ENCODE measurements at places on chromosomes 2 and 18.

DNA sequence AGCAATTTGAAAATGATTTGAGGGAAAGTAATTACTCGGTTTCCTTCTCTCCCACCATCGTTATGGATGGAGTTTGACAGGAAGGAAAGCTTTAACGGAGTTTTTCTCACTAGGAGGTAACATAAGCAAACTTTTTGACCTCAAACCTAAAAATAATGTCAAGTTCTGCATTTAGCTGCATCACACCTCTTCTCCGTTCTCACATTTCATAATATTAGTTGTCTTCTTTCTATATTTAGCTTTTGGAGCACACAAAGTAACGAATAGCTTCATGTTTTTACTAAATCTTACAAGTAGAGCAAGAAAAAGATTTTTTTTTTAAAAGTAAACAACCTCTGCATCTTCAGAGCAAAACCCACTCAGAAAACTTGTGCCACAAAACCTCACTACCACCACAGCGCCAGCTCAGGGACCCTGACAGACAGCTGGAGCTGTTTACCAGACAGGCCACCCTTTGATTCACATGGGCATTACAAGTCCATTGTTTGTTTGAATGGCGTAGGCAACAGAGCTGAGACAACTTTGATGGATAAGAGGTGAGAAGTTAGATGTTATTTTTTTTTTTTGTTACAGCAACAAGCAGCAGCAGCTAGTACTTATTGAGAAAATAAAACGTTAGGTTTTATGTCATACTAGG lies 21.9 kb upstream of the ICOS start:
- DNase-seq = peak; percentile 20

GRCh38 chr18:903701-904100 lies 970 bp upstream of the ADCYAP1 start:
- DNase-seq = peak; percentile 34

GRCh38 chr2:202036601-202037037 lies 3.0 kb downstream of the FZD7 start:
- DNase-seq = no peak

- peak; percentile 4 for DNase-seq
Measured at GRCh38 chr2:23107327-23107941, 277.5 kb upstream of the KLHL29 start.

GRCh38 chr2:168157926-168158325 lies 89.5 kb downstream of the STK39 start:
- DNase-seq = no peak

DNA sequence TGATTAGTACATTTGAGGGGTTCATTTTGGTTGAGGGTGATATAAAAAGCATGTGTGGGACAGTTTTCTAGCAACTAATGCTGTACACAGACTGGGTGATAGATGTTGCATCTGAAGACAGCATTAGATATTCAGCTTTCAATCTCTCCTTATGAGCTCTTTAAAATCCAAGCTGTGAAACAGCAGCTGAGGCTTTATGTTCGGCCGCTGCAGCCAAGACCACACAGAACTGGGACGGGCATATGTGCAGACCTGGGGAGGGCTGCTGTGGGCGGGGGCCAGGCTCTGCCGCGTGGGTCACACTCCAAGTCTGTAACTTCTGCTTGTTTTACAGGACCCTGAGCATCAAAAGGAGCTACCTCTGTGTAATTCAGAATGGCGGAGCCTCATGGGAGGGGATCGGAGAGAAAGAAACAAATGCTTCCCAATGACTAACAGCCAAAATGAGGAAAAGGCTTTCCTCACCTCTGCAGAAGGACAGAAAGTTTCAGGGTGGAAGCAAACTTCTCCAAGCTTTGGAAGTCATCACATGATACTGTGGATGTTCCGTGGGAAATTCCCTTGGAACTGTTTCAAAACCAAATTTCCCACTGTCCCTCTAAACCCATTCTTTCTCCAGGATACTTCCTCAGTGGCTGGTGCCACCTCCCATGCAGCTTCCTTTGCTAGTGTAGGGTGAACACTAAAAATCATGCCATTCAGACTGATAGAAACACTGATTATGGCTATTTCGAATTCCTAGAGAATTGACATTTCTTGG lies 711.9 kb upstream of the ID2 start:
- DNase-seq = no peak

- no peak for DNase-seq
Measured at GRCh38 chr18:50734886-50735285, 84.9 kb downstream of the MRO start.

DNA sequence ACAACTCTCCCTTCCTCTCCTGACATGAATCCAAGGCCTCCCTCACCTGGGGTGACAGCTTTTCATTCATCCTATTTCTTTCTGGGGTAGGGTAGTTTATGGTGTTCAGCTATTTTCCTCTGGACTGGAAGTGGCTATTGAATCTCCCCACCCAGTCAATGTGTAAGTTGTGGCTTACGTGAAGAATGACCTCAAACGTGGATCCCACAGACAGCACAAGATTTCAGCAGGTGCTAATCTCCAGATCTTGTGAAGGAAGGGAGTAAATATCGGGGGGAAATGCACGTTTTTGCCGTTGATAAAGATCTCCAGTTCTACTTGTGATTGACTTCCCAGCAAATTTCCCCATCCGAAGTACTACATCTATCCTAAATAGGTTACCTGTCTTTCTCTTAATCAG lies 71.4 kb upstream of the THOC1 start:
- no peak for DNase-seq

DNA sequence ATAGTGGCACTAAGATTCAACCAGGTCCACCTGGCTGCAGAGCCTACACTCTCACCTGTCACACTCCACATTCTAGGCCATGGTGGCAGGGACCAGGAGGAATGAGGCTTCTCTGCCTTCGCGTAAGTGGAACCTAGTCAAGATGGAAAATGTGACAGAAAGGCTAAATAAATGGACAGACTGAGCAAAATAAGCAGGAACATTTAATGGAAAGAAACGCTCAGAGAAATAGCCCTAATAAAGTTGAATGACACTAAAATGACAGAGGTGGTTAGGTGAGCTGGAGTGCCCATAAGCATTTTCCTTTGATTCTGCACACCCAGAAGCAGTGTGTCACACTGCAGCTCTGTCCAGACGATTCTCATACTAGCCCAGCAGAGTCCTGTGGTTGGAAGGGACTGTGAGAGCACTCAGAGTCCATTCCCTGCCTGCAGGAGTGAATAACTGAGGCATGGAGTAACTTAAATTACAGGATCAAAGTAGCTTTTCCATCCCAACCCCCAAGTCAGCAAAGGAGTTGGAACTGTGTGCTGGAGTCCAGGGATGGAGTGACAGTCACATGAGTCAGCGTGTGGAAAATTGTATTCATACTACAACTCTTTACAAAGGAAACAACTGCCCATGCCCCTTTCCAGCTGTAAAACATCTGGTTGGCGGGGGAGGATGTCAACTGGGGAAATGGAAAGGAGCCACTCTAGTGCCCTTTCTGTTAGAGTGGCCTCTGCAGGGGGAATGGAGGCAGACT lies 105.4 kb upstream of the LGALSL start:
- DNase-seq = no peak

- no peak for DNase-seq
Measured at GRCh38 chr18:57951999-57952774, 91.8 kb upstream of the NEDD4L start.
